Activated CD8-positive, alpha-beta memory T cell treated with anti-CD3 and anti-CD28 coated beads, Interleukin-2, amount 50 U/mL, for 4 hours (primary cell): ENCODE measurements at places on chromosomes 3 and 15.
A peak's percentile ranks its signal among the peaks of the same experiment; 100 is the strongest.

GRCh38 chr3:169430707-169431404, 232.7 kb downstream of the MECOM start:
- no peak for DNase-seq

- no peak for DNase-seq
These were observed 179.4 kb upstream of the LRRN1 start for GRCh38 chr3:3619815-3620214.

DNA sequence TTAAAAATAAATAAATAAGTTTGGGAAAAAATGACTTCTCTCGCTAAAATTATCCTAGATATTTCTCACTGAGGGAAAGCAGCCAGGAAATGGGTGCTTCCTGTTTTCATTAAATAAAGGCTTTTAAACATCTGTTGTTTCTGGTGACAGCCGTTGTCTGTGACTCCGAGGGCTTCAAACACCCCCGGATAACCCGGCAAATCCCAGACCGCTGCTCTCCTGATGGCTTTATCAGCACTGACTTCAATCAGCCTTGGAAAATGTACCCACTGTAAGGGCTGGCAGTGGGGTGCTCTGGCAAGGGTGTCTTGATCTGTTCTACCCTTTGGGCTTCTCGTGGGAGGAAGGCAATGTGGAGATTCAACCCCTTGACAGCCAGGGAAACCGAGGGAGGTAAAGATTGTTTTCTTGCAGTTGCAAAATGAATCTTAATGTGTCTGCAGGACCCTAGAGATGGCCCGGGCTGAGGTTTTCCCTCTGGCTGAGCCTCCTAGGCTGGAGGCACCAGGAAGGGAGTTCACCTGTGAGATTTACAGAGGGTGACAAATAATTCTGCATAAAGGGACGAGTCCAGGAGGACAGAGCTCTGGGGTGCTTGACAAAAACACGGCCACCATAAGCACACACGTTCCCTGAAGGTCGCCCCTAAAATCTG, 33.6 kb upstream of the SEC13 start:
- DNase-seq = no peak

DNA sequence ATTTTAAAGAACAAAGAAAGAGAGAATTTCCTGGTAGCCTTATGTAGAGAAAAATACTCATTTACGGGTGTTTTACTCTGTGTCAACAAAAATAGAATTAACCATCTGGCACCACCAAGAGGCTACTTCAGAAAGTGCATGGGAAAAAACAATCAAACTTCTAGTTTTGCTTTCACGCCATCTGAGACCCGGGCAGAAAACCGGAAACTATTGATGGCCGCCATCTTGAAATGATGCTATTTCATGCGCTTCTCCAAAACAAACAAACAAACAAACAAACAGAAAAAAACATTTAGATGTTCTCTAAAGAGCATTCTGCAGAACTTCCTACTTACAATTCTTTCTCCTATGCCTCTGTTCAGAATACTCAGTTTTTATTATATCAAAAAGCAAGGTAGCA, 49.4 kb upstream of the SYNPR start:
- DNase-seq = no peak

DNA sequence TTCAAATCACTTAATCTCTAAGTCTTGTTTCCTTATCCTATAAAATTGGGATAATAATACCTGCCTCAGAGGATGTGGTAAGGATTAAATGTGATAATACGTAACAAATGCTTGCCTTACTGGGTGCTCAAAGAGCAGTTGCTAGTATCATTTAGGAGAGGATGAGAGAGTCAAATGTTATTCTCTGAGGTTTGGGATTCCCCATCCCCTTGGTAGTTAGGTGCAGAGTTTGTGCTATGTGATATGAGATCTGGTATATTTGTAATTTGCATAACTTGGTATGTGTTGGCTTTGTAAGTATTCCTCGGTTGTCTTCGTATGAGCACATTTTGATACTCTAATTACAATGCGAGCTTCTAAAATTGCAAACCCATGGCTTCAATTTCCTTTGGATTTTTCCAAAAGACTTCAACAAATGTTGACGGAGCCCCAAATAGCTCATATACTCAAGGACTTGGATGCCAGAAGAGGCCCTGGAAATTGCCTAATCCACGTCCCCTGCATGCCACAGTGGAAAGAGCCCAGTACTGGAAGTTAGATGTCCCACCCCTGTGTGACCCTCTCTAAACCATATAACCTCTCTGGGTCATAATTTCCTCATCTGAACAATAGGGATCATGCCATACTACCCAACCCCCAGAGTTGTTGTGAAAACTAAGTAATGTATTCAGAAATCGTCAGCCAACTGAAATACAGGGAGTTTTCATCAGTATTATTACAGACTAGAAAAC, 85.0 kb downstream of the FBN1 start:
- no peak for DNase-seq

GRCh38 chr3:152301745-152302181, 33.0 kb downstream of the MBNL1 start:
- no peak for DNase-seq

GRCh38 chr3:59450946-59451763, 401.3 kb upstream of the CFAP20DC start:
- DNase-seq = peak; percentile 36

- DNase-seq = no peak
These were observed 253.4 kb downstream of the IGSF11 start for GRCh38 chr3:118781232-118781631.

GRCh38 chr3:101142160-101142559, 148.9 kb upstream of the ABI3BP start:
- DNase-seq = no peak

DNA sequence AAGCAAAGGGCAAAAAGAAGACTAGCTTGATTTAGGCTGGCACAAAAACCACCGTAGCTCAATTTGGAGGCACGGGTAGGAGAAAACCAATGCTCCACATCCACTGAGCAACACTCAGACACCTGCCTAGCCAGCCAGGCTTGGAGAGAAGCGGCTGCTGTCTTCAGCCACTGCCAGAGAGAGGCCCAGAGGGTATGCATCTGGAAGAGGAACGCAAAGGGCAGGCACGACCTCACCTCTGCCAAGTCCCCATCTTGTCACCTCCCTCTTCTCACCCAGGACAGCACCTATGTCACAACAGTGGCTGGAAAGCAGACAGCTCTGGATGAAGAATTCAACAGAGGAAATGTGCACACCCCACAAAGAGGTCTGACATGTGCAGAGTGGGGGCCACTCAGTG, 93.5 kb downstream of the ADAMTS17 start:
- no peak for DNase-seq
